NCI-H226 (cell line): ENCODE measurements at places on chromosomes 2 and 18.
A peak's percentile ranks its signal among the peaks of the same experiment; 100 is the strongest.

DNA sequence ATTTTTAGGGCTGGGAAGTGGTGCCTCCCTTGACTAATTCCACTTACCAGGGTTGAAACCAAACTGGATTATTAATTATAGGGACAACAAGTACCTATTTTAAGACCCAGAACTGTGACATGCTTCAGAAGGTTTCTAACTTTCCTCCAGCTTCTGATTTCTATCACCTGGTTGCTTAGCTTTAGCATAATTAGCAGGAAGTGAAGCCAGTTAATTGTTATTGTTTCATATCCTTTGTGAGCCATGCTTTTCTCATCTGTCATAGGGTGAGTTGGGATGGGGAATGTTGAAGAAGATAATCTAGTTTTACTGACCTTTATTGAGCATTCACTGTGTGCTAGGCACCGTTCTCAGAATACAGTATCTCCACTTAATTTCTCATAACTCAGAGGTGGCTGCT lies 3.2 kb downstream of the YPEL5 start:
- DNase-seq = no peak

GRCh38 chr2:236887953-236888793 lies 197.5 kb upstream of the COPS8 start:
- DNase-seq = no peak

- no peak for DNase-seq
Measured at GRCh38 chr2:29273685-29274611, 158.7 kb downstream of the CLIP4 start.

DNA sequence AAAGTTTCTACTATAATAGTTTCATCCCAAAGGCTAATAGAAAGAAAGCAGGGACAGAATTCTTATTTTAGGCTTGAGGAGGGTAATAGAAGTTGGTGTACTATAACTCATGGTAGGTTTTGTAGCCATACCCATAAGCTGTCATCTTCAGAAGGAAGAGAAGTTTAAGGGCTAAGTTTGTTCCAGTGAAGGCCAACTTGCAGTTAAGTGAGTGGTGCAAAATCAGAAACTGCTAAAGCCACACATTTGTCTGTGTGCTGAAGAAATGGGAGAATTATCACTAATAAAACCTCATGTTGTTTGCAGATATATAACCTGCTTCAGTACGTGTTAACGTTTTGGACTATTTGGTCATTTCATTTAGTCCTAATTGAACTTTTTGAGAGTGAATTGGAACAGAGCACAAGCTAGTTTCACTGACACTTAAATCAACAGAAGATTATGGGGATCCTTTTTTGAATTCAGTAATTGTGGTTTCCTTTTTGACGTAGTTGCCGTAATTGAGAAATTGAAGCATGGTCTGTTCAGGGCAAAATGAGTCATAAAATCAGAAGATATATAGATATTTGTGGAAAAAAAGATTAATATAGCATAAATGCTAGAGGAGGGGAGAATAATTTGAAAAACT lies 69.1 kb downstream of the PHLPP1 start:
- no peak for DNase-seq

DNA sequence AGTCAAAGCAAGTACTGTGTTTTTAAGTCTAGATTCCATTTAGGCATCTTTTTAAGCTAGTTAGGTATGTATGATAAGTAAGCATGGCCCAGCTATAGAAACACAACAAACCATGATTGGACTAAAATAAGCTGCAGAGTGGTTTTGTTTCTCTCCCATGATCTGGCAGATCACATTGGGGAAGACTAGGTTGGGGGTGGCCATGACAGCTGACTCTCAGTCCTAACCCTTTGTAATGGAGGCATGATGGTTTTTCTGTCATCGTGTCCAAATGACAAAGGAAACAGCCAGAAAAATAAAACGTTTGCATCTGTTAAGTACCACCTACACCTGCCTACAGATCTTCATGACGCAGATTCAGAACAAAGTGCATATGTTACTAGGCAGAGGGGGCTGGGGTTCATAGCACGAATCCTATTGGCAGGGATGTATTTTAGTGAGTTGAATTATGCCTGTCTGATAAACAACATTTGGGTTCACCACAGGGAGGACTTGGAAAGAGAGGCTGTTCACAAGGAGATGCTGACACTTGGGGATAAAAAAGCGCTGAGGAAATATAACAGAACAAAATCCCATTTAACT lies 33.8 kb upstream of the GALNT5 start:
- DNase-seq = no peak

DNA sequence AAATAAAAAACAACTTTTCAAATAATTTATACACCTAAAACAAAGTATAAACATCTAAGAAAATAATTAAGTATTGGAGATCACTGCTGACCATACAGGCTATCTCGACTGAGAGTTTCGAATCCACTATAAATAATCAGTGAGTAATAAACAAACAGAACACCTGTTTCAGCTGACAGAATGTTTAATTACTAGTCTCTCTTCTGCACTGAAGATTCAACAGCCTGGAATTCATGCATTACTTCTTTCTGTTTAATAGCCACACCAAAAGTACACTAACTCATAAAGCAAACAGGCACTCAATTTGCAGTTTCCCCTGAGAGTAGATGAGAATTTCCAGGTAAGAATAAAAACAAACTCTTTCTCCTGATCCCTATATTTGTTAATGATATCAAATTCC lies 138.5 kb downstream of the RBMS1 start:
- DNase-seq = no peak

DNA sequence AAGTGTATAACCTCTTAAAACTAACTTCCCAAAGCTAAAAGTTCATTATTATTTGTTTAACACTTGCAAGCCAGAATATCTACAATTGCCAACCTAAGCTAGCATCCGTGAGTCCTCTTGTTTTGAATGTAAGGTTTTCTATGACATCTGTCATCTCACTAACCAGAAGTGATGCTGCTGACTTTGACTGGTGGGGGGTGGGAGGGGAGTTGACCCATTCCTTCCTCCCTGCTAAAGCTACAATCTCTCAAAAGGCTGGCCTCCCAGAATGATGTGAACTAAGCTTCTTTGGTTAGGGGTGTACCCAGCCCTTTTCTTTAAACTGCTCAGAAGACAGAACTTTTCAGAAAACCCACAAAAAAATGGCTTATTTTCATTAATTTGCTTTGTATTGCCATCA lies 280.6 kb downstream of the ZEB2 start:
- DNase-seq = no peak

DNA sequence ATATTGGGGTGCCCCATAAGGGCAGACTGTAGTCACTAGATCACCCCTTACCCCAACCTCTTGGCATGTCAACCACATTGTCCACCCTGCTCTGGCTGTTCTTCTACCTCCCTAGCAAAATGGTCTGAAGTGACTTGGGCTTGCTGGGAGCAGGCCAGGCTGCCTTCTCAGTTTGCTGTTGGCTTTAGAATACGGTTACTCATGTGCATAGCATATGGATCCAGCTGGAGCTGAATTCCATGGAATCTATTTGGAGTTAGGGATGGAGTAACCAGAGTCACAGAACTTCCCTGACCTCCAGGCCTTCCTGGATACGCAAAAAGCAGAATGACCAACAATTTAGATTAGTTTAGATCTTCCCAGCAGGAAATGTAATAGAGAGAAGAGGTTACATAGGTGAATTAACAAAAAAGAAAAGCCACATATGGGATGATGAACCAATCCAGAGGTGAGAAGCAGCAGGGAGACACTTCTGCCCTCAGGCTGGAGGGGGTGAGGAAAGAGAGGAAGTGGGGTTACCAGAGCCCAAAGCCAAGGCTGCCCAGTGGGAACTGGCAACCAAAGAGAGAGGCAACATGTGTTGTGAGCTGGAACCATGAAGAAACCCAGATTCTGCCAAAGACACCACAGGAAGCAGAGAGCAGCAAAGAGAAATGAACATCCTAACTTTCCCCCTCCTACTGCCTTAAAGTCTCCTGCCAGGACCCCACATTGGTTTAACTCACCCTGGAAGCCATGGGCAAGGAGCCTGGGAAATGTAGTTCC lies 26.1 kb downstream of the PKDCC start:
- DNase-seq = no peak

DNA sequence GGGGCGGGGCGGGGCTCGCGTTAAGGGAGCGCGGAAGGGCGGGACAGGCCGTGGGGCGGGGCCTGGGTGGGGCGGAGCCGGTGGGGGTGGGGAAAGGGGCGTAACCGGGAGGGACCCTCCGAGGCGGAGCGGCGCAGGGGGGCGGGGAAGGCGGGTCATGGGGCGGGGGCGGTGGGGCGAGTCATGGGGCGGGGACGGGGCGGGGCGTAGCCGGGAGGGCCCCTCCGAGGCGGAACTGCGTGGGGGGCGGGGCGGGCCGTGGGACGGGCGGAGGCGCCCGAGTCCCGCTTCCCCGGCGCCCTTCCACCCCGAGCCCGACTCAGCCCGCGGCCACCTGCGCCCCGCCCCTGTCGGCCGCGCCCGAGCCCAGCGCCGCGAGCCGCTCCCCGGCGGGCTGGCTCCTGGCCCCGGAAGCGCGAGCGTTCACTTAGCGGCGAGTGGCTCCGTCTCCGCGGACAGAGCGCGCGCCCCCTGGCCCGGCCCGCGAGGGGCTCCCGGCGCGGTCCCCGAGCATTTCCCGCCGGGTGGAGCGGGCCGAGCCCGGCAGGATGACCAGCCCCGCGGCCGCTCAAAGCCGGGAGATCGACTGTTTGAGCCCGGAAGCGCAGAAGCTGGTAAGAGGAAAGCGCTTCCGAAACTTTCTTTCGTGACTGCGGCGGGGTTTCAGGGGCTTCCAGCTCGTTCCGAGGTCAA lies 64.7 kb downstream of the LRRFIP1 start:
- peak; percentile 80 for DNase-seq

- DNase-seq = no peak
Measured at GRCh38 chr2:154291927-154292326, 406.6 kb upstream of the KCNJ3 start.

DNA sequence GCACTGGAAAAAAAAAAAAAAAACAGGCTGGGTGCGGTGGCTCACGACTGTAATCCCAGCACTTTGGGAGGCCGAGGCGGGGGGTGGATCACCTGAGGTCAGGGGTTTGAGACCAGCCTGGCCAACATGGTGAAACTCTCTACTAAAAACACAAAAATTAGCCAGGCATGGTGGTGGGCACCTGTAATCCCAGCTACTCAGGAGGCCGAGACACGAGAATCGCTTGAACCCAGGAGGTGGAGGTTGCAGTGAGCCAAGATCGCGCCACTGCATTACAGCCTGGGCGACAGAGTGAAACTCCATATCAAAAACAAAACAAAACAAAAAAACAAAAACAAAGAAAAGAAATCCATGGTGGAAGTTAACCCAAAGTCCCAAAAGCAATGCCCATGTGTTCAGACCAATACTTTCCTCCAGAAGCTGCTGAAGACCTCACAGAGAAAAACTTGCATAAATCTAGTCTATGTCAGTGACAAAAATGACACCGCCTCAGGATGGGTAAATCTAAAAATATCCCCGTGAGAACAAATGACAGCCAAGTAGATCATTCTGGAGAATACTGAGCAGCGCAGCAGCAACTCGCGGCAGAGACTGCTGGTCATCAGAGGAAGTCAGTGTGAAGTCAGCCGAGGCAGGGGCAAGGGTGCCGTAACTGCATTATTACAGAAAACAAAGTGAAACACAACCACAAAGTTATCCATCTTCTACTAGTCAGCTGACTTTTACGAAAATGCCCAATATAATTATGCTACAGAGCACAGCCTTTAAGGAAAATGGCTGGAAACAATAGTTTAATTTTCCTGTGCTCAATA lies 41.0 kb downstream of the LPIN2 start:
- no peak for DNase-seq

DNA sequence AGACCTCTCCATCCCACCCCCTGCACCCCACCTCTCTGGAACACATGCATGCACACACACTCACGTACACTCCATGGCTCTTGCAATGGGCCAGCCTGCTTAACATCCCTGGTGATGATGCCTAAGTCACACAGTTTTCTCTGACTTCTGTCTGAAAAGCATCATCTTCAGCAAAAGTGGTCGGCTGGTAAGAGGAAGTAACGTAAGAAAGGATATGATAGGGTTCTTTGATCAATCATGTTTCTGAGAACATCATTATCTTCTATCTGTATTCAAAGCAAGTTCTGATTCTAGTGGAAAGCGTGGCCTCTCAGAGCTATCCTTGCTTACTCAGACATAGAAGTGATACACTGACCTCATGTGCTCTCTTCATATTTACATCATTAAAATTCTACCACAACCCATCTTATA lies 11.4 kb upstream of the NDUFV2 start:
- DNase-seq = no peak

DNA sequence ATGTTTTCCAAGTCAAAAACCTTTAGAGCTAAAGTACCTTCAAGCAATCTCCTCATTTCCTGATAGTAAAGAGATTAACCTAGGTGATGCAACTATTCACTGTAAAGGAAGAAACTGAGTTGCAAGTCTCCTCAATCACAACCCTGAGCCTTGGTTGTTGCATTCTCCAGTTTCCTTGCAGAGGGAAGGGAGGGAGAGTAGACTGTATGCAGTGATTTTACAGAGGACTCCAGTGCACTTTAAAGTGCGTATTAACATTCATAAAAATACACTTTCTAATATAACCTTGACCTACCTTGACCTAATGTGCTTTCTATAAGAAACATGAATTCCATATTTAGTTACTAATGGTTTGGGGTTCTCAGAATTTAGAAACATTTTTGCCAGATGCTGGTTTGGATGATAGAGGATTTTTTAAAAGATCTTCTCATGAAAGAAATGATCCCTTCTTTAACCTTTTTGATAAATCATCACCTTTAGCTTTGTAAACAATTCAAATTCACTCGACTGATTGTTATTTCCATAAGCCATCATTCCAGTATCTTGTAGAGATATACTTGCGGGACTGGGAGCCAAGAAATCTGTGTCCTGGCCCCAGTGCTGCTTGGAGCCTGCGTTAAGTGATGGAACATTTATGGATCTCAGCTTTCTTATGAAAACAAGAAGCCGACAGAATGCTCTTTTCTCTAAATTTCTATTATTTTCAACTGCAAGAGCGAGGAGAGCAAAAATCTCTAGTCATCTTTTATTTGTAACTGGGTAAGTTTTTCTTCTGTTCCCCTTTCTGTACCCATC lies 228.3 kb downstream of the ZNF521 start:
- no peak for DNase-seq

DNA sequence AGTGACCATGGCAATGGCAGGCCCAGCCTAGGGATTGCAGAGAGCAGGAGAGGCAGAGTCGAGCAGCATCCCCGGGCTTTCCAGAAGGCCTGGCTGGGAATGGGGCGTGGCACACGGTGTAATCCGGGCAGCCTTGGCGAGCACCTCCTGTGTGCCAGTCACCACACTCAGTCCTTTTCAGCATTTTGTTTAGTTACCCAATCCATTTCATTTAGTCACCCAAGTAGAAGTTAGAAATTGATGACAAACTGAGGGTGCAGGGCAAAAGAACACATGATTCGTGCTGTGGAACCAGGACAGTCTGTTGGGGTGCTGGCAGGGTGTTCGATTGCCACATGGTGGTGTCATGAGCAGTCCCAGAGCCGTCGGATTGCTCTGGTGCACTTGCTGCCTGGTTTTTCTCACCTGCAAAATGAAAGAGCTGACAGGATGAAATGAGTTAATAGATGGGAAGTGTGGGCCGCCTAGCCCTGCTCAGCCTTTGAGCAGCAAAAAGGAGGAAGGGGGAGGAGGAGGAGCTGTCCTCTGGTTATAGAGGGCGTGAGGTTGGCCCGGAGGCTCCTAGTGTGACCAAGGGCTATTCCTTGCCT lies 299.4 kb downstream of the AGAP1 start:
- DNase-seq = peak; percentile 2

- no peak for DNase-seq
Measured at GRCh38 chr2:60500861-60501260, 52.6 kb downstream of the BCL11A start.

GRCh38 chr2:29192526-29192925 lies 77.3 kb downstream of the CLIP4 start:
- no peak for DNase-seq
